ENCODE measurements at places on chromosomes 3 and 15.

DNA sequence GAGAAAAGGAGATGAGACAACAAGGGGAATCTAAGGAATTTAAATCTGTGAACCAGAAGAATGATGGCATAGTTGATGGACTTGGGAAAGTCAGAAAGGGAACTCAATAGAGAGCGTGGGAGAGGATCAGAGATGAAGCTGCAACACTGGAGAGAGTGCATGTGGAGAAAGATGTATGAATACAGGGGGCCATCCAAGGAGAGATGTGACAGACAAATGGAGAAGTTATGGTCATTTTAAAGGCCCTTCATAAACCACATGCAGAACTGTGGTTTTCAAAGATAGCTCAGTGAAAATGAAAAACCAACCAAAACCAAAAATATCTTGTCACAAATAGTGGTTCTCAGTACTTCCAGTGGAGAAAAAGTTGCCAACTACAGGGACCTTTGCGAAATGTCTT lies 265.2 kb downstream of the SUCLG2 start:
- DNase-seq, result peak; percentile 45

- no peak for DNase-seq
Measured at GRCh38 chr15:89017370-89018066, 70.7 kb upstream of the ABHD2 start.

DNA sequence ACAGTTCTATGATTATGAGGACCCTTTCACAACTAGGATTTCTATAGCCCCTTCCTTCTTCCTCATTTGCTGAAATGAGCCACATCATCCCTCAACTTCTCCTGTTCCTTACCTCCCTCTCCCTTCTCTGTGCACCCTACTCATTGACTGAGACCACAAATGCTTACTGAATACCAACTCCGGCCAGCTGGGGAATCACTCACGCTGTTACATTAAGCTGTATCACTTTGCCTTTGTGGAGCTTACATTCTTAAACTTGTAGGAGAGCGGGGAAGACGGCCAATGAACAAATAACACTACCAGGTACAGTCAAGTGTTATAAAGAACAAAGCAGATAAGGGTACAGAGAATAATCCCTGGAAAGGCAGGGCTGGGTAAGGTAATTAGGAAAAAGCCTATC lies 5.7 kb downstream of the SUCLG2 start:
- no peak for DNase-seq

DNA sequence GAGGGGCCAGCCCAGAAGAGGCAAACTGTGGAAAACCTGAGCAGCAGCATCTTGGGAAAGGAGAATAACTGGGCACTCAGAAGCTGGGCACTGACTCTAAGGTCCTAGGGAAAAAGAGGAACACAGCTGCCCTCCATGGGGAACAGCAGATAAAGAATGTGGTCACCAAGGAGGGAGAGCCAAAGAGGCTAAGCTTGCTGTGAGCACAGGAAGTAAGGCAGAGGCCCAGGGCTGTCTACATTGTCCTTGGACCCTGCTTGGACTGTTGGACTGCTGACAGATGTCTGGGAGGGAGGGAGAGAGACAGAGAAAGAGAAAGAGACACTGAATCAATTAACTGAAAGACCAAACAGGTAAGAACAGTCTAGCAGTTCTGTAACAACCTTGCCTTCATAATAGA lies 4.5 kb upstream of the MNS1 start:
- DNase-seq, result no peak

DNA sequence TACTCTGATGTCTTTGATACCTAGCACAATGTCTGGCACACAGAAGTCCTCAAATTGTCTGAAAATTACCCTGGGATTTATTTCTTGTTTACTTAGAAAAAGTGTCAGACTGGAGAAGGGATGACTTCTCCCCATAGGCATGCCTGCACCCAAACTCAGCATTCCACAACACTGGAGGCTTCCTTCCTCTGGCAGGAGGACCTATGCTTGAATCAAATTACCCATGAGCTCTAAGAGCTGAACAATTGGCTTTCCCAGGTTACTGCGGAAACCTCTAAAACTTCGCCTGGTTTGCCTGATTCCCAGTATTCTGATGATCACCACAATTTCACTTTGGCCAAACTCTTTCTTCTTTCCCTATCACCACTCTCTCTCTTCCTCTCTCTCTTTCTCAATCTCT lies 217.4 kb downstream of the DIPK2A start:
- DNase-seq, result no peak

- DNase-seq, result no peak
Measured at GRCh38 chr3:33937628-33938027, 139.2 kb downstream of the PDCD6IP start.

DNA sequence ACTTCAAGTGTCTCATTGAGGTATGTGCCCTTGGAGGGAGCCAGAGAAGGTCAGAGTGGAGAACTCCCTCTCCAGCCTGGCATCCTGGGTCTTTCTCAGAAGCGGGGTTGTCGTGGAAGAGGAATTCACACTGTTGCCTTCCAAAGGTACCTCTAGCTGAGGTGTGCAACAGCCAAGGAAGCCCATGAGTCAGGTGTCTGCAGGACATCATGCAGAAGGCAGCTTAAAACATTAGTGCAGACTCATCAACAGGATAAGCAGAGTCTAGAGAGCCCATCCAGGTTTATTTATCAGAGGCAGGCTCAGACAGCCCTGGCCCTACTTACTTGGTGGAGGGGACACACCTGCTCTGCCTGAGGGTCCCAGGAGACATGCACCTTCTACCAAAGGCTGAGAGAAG lies 95.6 kb upstream of the TPM1 start:
- no peak for DNase-seq

DNA sequence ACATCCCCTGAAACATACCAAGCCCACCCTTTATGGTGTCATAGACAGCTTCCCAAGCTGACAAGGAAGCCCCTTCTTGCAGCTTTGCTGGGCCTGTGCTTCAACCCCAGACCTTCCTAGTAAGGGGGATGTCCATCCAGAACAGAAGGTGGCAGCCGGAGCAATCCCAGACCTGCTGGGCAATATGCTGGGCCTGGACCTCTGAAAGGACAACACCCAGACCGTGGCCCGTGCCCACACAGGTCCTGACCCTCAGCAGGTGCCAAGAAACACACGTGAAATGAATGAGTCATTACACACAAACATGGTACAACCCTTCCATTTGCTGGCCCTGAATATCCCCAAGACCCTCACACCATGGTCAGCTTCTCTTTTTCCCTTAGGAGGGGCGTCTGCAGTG lies 19.8 kb upstream of the VILL start:
- DNase-seq, result no peak

DNA sequence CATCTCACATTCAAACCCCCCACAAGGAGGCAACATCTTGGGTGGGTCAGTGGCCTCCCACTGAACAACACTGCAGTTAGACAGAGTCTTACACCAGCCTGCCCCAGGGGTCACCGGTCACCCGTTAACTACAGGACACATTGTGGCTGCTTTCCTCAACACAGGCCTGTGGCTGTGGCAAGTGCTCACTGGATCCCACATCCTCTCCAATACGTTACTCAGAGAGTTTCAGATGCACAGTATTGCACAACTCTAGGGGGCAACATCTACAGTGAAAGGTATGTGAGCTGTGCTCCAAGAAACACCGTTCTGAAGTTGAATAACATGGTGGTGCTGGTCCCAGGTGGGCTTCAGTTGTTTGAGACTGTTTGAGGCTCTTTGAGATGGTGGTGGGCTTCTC lies 41.0 kb downstream of the CTDSPL start:
- no peak for DNase-seq

- DNase-seq, result no peak
Measured at GRCh38 chr15:101346928-101347327, 51.9 kb upstream of the SNRPA1 start.

DNA sequence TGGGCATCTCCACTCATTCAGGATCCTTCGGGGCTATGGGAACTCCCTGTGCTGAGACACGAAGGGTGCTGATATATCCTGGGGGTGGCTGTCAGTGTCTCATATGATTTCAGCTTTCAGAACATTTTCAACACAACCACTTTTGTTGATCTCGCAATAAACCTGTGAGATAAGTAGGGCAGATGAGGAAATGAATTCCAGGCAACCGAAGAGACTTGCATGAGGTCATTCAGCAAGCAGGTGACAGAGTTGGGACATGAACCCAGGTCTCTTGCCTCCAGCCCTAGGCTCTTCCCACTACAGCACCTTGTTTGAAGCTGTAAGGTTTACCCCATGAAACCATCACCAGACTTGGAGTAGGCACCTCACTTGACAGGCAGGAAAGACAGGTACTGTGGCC lies 16.6 kb downstream of the DUOX1 start:
- no peak for DNase-seq

DNA sequence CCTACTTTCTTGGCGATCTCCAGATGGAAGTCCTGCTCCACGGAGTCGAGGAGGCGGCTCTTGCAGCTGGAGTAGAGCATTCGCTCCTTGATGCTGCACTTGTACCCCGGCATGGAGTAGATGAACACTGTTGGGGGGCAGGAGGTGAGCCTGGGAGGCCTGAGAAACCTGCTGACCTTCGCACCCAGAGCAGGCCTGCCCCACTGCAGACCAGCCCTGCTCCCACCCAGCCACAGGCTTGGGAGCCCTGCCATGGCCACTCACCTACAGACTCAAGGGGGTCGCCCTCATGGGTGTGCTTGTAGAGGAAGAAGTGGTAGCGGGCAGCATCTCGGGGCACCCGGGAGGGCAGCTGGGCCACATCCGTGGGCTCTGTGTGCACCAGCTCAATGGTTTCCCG lies 4.2 kb upstream of the TLR9 start:
- DNase-seq, result no peak

GRCh38 chr3:127889976-127890650 lies 24.9 kb upstream of the KBTBD12 start:
- no peak for DNase-seq

- DNase-seq, result no peak
Measured at GRCh38 chr3:64188810-64189560, 36.3 kb downstream of the PRICKLE2 start.

GRCh38 chr15:48388016-48388851 lies 57.0 kb downstream of the DUT start:
- no peak for DNase-seq

- DNase-seq, result no peak
Measured at GRCh38 chr3:185654758-185655145, 68.7 kb downstream of the SENP2 start.

- DNase-seq, result no peak
Measured at GRCh38 chr15:22839046-22839695, 705 bp downstream of the NIPA2 start.

DNA sequence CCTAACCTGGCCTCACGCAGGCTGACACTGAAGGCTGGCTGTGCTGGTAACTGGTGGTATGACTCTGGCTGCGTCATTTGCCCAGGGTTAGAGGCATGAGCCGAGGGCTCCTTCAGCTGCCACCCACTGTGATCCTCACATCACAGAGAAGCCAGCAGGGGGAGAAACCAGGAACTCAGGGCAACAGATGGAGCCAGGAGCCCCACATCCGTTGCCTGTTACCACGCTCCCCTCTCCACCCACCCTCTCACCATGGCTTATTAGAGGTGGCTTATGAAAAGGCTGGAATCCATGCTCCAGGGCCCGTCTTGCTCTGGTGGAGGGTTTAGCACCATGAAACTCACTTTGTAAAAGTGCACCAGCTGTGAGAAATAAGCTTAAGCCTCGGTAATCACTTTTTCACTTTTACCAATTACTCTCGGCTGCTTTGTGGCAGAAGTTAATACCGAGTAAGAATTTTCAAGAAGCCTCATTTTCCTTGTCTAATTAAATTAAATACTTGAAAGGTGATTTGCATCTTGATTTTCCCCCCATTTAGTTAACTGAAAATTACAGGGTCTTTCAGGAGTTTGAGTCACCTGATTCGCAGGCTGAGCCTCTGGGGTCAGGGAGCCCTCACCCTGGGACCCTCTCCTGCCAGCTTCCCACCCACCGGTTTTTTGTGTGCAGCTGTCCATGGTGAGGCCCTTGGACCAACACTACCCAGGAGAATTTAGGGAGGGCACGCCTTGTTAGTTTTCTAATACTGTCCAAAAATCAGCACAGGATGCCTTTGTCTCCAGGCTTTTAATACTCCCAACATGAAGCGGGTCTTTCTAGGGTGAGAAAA lies 60.9 kb downstream of the ASB7 start:
- DNase-seq, result no peak

DNA sequence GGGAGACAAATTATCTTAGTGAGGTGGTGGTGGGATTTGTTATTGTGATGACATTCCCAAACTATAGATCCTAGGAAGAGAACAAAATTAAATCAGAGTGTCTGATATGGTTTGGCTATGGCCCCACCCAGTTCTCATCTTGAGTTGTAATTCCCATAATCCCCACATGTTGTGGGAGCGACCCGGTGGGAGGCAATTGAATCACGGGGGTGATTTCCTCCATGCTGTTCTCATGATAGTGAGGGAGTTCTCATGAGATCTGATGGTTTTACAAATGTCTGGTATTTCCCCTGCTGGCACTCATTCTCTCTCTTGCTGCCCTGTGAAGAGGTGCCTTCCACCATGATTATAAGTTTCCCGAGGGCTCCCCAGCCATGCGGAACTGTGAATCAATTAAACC lies 62.0 kb downstream of the RPL22L1 start:
- no peak for DNase-seq

DNA sequence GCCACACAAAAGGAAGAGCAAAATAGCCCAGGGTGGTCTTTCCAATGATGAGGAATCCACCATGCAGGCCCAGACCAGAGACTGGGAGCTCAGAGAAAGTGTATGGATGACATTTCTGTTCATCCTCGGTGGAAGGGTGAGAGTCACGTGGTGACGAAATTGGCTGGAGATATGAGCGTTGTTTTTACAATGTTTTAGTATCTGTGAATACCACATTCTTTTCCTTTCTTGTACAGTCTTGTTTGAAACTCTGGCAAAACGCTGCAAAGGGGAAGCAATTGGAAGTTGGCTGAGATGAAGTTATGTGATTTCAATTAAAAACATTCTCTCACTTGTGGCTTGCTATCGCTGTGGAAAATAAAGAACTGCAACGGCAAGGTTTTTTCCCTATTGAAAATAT lies 137.5 kb downstream of the MAGI1 start:
- DNase-seq, result no peak

DNA sequence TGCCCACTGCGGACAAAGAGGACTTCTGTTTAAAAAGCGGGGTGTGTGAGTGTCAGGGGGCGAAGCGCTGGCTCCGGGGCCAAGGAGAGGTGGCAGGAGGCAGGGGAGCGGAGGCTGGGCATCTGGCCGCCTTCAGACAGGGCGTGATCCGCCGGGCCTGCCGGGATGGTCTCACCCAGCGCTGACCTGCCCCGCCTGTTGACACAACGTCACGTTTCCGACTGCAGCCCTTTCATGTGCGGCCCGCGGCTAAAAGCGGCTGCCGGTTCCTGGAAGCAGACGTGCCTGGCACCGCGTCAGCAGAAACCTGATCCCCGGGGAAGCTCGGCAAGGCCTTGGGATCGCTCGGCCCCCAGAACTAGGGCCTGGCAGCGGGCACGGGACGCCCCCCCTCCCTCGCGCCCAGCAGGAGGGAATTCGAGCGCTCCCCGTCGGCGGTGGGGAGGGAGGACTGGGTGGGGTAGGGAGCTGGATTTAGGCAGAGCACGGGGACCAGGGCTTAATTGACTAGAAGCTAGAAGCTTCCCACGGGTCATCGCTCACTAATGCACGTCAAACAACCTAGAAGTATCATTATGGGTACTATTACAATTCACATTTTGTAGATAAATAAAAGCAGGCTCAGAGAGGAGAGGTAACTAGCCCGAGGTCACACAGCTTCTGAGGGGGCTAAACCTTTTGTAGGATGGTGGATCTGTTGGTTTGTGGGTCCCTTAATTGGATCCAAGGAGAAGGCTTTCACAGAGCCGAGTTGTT lies 7.7 kb downstream of the BHLHE40 start:
- DNase-seq, result no peak

GRCh38 chr3:24476871-24477656 lies 17.6 kb downstream of the THRB start:
- DNase-seq, result no peak
